Left ventricle myocardium inferior (tissue), 1 donor: ENCODE measurements at places on chromosomes 2 and 18.

- H3K27ac ChIP-seq: no peak overlapping the region
- H3K4me3 ChIP-seq: no peak overlapping the region
- H3K4me1 ChIP-seq: no peaks in the 10 kb centered on the region
- DNase-seq: no peak
Measured at GRCh38 chr2:3001615-3002560, 375.7 kb downstream of the EIPR1 start.

- peaks cover 20% of the 10 kb centered on the region for H3K4me1 ChIP-seq
- H3K27me3 ChIP-seq: peaks cover 24% of the 10 kb centered on the region
- peak overlapping the region; percentile 44 for H3K4me3 ChIP-seq
- peak; percentile 76 for DNase-seq
- H3K36me3 ChIP-seq: no peaks in the 10 kb centered on the region
- H3K27ac ChIP-seq: peak overlapping the region; percentile 73
Measured at GRCh38 chr2:238864207-238865014, 16.5 kb downstream of the TWIST2 start.

GRCh38 chr18:28086670-28087552 is 90.0 kb downstream of the CDH2 start:
- H3K36me3 ChIP-seq: no peaks in the 10 kb centered on the region
- no peaks in the 10 kb centered on the region for H3K27me3 ChIP-seq
- peak overlapping the region; percentile 54 for H3K27ac ChIP-seq
- no peak for DNase-seq

DNA sequence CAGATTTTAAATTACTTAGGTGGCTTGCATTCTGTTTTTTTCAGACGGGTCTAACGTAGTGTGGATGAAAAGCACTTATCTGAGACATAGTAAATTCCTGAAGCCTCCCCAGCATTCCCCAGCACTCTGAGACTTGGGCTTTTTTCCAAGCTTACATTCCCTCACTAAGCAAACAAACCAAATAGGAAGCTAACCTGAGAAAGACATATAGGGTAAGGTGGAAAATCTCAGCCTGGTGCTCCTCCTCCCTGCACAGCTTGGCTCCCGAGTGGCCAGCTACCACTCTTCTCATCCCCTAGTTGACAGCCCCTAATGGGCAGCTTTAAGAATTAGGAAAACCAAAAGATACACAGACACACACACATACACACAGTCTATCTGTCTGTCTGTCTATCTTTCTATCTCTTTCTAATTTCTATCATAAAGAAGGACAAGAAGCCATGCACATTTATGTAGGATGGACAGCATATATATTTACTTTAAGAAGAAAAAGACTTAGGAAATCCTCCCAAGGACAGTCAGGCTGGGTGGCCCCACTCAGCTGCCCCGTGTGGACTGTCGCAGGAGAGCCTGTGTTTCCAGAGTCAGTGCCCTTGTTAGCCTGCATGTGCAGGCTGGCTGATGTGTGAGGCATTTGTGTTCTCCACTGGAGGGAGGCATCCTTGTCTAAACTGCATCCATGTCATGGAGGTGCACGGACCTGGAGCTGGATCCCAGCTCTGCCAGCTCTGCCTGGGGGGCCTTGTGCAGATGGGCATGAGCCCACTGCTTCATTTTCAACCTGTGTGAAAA is 8.2 kb downstream of the CNNM3 start:
- H3K4me3 ChIP-seq: no peak overlapping the region
- no peaks in the 10 kb centered on the region for H3K27me3 ChIP-seq
- peaks cover 55% of the 10 kb centered on the region for H3K4me1 ChIP-seq
- peaks cover 67% of the 10 kb centered on the region for H3K36me3 ChIP-seq
- no peak for DNase-seq
- H3K27ac ChIP-seq: no peak overlapping the region

- H3K4me1 ChIP-seq: peaks cover 2% of the 10 kb centered on the region
- DNase-seq: no peak
- no peak overlapping the region for H3K27ac ChIP-seq
- no peak overlapping the region for H3K4me3 ChIP-seq
Measured at GRCh38 chr2:12066986-12067385, 320.6 kb downstream of the LPIN1 start.

- no peaks in the 10 kb centered on the region for H3K36me3 ChIP-seq
- H3K27me3 ChIP-seq: no peaks in the 10 kb centered on the region
- H3K4me1 ChIP-seq: peaks cover 12% of the 10 kb centered on the region
- H3K4me3 ChIP-seq: peak overlapping the region; percentile 34
- H3K27ac ChIP-seq: no peak overlapping the region
- no peak for DNase-seq
Measured at GRCh38 chr2:143717053-143717452, 587.8 kb downstream of the ARHGAP15 start.

DNA sequence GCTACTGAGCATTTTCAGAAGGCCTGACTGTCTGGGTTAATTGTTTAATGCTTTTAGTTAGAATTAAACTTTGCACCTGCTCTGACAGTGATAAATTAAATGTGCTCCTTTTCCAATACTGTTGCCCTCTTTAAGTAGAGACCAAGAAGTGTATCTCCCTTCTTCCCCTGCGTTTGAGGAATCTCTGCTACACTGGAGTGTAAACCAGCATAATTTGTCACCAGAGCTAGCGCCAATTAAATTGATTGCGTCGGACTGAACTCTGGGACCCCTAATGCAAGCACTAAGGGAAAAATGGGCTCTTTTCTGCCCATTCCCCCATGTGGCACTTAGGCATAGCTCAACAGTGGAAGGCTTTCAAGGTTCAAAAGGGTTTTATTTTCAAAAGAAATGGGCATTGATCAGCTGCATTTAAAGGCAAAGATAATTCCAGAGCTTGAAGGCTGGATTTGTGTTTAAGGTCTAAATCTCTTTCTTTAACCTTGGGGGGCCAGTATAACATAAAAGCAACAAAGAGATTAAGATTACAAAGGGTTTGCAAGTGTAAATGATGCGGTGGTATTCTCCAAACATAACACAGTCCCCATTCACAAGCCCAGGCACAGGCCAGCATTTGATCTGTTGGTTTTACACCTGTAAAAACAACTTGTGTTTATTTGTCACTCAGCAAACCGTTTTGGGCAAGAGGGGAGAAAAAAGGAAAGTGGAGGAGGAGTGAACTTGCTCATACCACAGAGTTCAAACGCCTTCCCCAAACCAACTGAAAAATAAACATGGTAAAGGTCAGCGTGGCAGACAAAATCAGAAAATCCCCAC is 427.6 kb downstream of the BCL11A start:
- H3K27ac ChIP-seq: no peak overlapping the region
- H3K36me3 ChIP-seq: no peaks in the 10 kb centered on the region
- H3K27me3 ChIP-seq: no peaks in the 10 kb centered on the region
- H3K4me3 ChIP-seq: no peak overlapping the region

DNA sequence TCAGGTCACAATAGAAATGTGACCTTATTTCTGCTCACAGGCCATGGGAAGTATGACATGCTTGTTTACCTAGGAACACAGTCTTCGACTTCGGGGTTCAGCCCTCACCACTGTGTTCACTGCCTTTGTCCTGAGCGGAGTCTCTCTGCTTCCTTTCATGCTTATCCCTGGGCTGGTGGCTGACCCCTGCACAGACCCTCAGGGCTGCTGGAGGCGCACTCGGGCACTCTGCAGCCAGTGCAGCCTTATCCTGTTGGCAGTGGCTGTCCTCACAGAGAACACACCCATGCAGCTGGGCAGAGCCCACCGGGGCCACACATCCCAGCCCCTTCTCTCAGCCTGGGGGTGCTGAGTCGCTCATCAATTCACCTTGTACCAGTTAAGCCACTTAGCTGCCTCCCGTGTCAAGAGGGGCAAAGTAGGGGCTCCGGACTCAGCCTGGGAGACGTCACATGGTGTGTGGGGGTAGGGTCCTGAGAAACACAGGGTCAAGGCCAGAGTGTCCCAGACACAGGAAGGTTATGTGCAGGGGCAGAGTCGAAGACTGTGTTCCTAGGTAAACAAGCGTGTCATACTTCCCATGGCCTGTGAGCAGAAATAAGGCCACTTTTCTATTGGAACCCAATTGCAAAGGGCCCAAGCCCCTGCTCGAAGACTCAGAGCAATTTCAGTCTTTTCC is 107.5 kb downstream of the FAM210A start:
- H3K27me3 ChIP-seq: no peaks in the 10 kb centered on the region
- peaks cover 40% of the 10 kb centered on the region for H3K4me1 ChIP-seq
- DNase-seq: no peak

DNA sequence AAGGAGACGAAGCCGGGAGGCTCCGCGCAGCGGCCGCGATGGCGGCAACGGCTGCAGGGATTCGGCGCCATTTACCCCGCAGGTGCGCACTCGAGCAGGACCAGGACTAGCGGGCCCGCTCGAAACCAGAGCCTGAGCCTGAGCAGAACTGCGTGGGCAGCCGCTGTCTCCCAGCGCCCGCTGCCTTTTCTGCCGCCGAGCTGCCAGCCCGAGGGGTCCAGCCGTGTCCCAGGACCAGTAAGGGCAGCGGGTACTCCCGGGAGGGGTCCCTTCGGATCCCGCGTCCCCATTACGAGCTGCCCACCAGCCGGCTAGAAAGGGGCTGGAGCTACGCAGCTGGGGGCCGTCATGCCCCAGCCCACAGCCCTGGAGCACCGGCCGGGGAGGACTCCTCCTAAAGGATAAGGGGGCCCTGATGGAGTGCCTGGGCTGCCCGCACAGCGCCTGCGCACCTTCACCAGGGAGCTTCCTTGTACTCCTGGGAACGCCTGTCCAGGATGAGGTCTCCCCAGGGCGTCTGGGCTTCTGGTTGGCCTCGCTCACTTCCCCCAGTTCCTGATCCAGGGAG is 9.9 kb downstream of the ALPP start:
- peak overlapping the region; percentile 21 for H3K4me3 ChIP-seq
- peaks cover 96% of the 10 kb centered on the region for H3K27me3 ChIP-seq
- no peak overlapping the region for H3K27ac ChIP-seq
- H3K4me1 ChIP-seq: peaks cover 24% of the 10 kb centered on the region

- peaks cover 2% of the 10 kb centered on the region for H3K36me3 ChIP-seq
- H3K27me3 ChIP-seq: no peaks in the 10 kb centered on the region
- peaks cover 8% of the 10 kb centered on the region for H3K4me1 ChIP-seq
- no peak overlapping the region for H3K4me3 ChIP-seq
- no peak overlapping the region for H3K27ac ChIP-seq
- DNase-seq: no peak
Measured at GRCh38 chr2:203469546-203469945, 65.6 kb downstream of the RAPH1 start.

- H3K4me3 ChIP-seq: no peak overlapping the region
- no peak for DNase-seq
- H3K27me3 ChIP-seq: no peaks in the 10 kb centered on the region
Measured at GRCh38 chr2:236861944-236862343, 223.7 kb upstream of the COPS8 start.

DNA sequence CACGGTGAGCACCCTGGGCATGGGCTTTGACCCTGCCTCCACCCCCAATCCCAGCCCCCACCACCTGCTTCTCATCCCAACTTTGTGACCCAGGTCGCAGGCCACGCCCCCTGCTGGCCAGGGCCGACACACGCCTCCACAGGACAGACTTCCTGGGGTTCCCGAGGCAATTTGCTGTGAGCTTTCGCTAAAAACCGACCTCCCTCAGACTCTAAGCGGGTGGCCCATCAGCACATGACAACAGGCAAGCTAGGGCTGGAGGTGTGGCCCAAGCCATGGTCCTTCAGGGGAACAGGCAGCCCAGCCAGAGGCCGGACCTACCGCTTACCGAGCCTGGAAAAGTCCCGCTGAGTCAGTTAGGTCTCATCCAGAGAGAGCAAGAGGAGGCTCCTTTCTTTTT is 31.9 kb downstream of the C1QL2 start:
- DNase-seq: peak; percentile 24
- H3K4me3 ChIP-seq: no peak overlapping the region
- H3K36me3 ChIP-seq: no peaks in the 10 kb centered on the region
- peaks cover 99% of the 10 kb centered on the region for H3K27me3 ChIP-seq
- H3K4me1 ChIP-seq: no peaks in the 10 kb centered on the region

GRCh38 chr18:74611765-74612164 is 14.1 kb downstream of the ZNF407 start:
- H3K4me3 ChIP-seq: no peak overlapping the region
- H3K36me3 ChIP-seq: no peaks in the 10 kb centered on the region
- H3K4me1 ChIP-seq: peaks cover 14% of the 10 kb centered on the region
- no peak for DNase-seq
- H3K27ac ChIP-seq: no peak overlapping the region

GRCh38 chr2:95275601-95276243 is 1.5 kb downstream of the PROM2 start:
- H3K27ac ChIP-seq: no peak overlapping the region
- no peak overlapping the region for H3K4me3 ChIP-seq
- H3K27me3 ChIP-seq: no peaks in the 10 kb centered on the region
- no peak for DNase-seq
- H3K36me3 ChIP-seq: no peaks in the 10 kb centered on the region
- H3K4me1 ChIP-seq: no peaks in the 10 kb centered on the region

- H3K27me3 ChIP-seq: no peaks in the 10 kb centered on the region
- H3K27ac ChIP-seq: no peak overlapping the region
- no peaks in the 10 kb centered on the region for H3K4me1 ChIP-seq
- H3K36me3 ChIP-seq: no peaks in the 10 kb centered on the region
Measured at GRCh38 chr2:191521608-191522208, 156.2 kb upstream of the NABP1 start.

GRCh38 chr2:98685930-98686887 is 44.7 kb downstream of the MGAT4A start:
- peaks cover 24% of the 10 kb centered on the region for H3K4me1 ChIP-seq
- no peaks in the 10 kb centered on the region for H3K36me3 ChIP-seq
- no peak overlapping the region for H3K4me3 ChIP-seq

- peak overlapping the region; percentile 94 for H3K4me3 ChIP-seq
- peak overlapping the region; percentile 98 for H3K27ac ChIP-seq
- peak; percentile 94 for DNase-seq
- no peaks in the 10 kb centered on the region for H3K27me3 ChIP-seq
- no peaks in the 10 kb centered on the region for H3K36me3 ChIP-seq
- H3K4me1 ChIP-seq: peaks cover 57% of the 10 kb centered on the region
Measured at GRCh38 chr2:190648289-190649034, 421 bp upstream of the NAB1 start.

GRCh38 chr2:160328811-160329527 is 128.9 kb upstream of the ITGB6 start:
- no peak for DNase-seq
- peak overlapping the region; percentile 20 for H3K4me3 ChIP-seq
- peak overlapping the region; percentile 81 for H3K27ac ChIP-seq
- H3K4me1 ChIP-seq: peaks cover 100% of the 10 kb centered on the region

- H3K4me1 ChIP-seq: no peaks in the 10 kb centered on the region
- H3K4me3 ChIP-seq: no peak overlapping the region
- H3K36me3 ChIP-seq: no peaks in the 10 kb centered on the region
- no peak overlapping the region for H3K27ac ChIP-seq
Measured at GRCh38 chr2:128654408-128654807, 335.7 kb upstream of the HS6ST1 start.

- H3K27ac ChIP-seq: no peak overlapping the region
- no peaks in the 10 kb centered on the region for H3K36me3 ChIP-seq
- peak overlapping the region; percentile 52 for H3K4me3 ChIP-seq
- DNase-seq: peak; percentile 12
Measured at GRCh38 chr2:238159071-238159539, 335 bp downstream of the ERFE start.

DNA sequence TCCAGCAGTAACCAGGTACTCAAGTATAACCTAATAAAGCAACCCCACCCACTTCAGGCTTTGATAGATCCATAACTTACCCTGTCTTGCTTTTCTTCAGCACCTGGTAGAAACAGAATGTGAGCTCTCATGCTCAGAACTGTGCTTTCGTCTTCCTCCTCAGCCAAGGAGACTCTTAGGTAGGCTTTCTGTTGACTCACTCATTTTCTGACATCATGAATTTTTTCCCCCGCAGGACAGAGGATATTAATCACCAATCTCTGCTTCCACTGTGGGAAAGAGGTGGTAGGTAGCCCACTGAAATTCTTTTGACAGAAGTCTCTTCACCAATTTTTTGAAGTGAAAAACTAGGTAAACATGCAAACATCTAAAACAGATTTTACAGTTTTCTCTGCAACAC is 241.2 kb upstream of the KCNJ3 start:
- no peak overlapping the region for H3K4me3 ChIP-seq
- H3K4me1 ChIP-seq: peaks cover 17% of the 10 kb centered on the region
- DNase-seq: no peak
- H3K36me3 ChIP-seq: no peaks in the 10 kb centered on the region
